ENCODE measurements at places on chromosomes 7 and 10.

- no peak for DNase-seq
Observed at GRCh38 chr10:121433965-121434364, 164.3 kb downstream of the FGFR2 start.

GRCh38 chr7:101677797-101678479 lies 48.8 kb upstream of the MYL10 start:
- no peak for DNase-seq

DNA sequence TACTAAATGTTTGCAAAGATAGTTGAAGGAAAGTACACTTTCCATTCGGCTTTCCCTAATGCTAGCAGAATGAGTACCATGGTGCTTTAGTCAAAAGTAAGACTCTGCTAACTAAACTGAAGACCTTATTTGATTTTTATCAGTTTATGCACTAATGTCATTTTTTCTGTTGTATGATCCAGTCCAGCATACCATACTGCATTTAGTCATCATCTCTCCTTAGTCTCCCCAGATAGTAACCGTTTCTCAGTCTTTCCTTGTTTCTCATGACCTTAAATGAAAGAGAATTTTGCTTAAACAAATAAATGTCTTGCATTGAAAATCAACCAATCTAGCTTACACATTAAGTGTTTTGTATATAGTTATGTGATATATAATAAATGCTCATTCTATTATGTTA lies 529.5 kb upstream of the SEMA3D start:
- no peak for DNase-seq

GRCh38 chr10:92822060-92822634 lies 26.2 kb upstream of the EXOC6 start:
- DNase-seq: no peak

DNA sequence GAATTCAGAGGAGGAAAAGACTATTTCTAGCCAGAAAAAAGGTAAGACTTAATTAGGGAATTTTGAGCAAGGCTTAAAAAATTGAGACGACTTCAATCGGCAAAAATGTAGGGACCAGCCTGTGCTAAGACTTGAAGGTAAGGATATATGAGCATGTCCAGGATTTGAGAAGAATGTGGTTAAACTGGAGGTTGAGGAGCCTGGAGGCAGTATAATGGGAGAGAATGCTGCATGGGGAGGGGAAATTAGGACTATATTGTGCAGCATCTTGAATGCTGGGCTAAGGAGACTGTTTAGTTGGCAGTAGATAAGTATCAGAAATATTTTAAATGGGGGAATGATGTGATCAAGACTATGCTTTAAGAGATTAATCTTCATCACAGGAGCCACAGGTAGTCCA lies 53.1 kb upstream of the PCGF5 start:
- no peak for DNase-seq

DNA sequence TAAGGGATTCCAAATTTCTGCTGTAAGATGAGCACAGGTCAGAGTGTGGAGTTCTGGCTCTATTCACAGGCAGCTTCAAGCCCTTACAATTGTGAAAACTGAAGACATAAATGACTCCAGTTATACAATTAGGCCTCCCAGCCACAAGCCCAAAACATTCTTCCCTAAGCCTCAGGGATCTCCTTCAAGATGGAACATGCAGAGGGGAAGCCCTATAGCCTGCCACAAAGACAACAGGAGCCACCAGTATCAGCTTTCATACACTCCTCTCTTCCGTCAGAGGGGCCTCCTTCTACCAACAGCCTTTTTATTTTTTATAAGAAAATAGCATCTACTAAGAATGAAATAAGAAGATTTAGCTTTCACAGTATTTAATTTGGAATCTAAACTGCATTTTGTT lies 46.5 kb downstream of the DLD start:
- DNase-seq: no peak

DNA sequence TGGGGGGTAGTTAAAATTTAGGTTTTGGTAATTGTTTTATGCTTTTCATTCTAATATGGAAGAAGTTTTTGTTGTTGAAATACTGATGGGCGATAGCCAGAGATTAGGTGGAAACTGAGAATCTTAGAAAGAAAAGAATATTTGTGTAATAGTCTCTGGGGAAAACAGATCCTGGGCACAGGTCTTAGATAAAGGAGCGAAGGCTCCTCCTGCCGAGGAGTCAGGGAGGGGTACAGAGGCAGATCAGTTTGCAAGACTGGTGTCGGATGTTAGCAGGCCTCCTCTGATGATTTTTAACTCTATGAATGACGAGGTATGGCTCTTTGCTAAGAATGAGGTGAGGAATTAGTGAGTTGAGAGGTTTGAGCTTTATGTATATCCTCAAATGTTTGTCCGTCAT lies 339.7 kb downstream of the HGF start:
- no peak for DNase-seq

DNA sequence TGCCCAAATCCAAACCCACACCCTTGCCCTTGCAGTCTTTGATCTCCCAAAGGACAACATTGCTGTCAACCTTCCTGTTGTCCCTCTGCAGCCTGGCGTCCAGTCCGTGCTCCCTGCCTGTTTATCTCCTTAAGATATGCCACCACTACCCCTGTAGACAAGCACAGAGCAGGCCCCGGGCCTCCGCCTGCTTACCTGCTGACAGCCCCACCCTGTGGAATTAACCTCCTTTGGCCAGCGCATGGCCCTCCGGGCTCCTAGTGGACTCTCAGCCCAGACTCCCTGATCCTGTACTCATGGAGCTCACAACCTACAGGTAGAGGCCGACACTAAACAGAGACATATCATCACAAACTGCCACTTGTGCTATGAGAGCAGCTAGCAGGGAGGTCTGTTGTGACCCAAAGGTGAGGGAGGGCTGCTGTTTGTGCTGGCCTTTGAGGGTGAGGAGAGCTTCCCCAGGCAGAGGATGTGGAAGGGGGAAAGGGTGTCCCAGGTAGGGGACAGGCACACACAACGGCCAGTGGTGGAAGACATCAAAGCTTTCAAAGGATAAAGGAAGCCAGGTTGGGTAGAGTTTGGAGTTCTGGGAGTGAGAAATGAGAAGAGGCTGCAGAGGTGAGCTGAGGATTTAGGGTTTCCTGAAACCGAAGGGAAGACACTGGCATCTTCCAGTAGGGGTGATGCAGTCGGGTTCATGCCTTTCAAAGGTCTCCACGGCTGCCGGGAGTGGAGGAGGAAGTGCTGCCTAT lies 174.5 kb upstream of the ZMIZ1 start:
- DNase-seq: no peak

- DNase-seq: peak; percentile 72
Observed at GRCh38 chr10:14039968-14040668, 290.6 kb downstream of the FRMD4A start.

DNA sequence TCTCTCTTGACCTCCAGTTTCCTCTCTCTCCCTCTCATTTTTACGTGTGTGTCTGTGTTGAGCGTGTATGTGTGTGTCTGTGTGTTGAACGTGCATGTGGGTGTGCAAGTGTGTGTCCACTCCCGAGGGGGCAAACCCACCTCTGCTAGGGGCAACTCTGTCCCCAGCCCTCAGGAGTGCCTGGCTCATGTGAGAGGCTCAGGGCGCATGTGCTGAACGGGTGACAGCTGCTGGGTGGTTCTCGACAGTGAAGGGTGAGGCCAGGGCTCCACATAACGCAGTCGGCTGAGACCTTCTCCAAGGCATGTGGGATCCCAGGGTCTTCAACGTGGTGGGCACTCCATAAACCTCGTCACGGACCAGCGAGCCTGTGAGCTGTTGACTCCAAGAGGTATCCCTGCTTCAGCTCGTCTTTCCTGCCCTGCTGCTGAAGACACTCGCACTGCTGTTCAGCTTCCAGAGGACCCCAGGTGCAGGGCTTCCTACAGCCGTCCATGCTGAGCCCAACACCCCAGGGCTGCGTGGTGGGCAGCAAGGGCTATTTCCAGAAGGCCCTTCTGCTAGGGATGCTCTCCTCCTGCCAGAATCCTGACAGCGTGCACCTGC lies 361.6 kb upstream of the SHH start:
- DNase-seq: no peak

DNA sequence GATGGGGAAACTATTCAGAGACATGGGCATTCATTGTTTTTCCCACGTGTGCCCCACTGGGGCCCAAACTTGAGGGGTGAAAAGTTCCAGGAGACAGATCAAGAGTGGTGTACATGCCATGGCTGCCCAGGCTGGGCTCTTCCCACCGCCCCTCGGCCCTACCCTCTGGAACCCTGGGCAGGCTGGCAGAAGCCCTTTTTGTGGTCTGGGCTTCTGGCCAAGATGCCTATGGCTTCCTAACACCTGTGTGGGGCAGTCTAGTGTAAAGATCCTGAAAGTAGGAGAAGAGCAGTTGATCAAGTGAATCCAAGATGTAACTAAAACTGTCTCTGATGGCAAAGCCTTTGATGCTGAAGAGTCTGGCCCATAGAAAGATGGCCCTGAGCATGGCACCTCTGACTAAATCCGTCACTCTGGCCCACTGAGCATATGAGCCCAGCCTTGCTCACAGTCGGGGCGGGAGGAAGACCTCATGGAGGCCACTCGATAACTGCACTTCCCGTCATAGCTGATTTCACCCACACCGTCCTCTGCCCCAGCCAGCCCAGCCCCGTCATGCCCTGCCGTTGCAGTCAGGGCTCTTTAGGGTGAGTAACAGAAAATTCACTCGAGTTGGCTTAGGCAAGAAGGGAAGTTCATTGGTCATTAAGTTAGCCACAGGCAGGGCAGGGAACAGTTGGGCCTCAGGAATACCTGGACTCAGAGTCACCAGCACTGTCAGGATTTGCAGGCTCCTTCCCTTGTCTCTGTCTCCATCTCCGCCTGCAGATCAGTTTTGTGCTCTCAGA lies 37.9 kb upstream of the MTPAP start:
- DNase-seq: no peak

- no peak for DNase-seq
Observed at GRCh38 chr10:7546385-7546967, 120.3 kb downstream of the ITIH5 start.

DNA sequence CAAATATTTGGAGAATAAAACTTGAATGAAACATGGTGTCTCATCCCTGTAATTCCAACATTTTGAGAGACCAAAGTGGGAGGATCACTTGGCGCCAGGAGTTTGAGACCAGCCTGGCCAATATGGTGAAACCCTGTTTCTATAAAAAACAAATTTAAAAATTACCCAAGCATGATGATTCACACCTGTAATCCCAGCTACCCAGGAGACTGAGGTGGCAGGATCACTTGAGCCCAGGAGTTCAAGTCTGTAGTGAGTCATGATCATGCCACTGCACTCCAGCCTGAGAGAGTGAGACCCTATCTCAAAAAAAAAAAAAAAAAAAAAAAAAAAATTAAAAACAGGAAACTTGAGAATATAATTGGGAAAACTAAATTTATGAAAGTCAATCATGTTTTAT lies 481.1 kb downstream of the SEMA3D start:
- no peak for DNase-seq

- no peak for DNase-seq
Observed at GRCh38 chr7:140641524-140642195, 1.0 kb upstream of the DENND2A start.

DNA sequence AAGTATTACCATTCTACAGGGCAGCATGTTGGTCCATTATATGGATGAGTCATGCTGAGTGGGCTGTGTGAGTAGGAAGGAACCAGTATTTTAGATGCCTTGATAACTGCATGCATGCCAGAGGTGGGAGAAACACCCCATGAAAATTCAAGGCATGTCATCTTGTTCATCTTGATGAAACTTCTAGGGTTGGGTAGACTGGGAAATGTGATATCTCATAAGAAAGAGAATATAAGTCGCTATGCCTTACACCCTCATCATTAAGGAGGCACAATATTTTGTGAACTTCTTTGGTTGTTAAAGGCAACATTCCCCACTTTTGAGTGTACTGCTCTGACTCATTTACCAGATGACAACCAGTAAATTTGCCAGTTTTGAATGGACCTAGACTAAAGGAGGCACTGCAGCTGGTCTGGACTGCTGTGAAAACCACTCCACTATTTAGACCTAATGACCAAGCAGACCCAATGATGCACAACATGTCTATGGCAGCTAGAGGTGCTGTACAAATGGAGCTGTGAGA lies 48.0 kb downstream of the ZNF365 start:
- peak; percentile 68 for DNase-seq

- DNase-seq: no peak
Observed at GRCh38 chr7:55838595-55838994, 24.0 kb downstream of the SEPTIN14 start.

DNA sequence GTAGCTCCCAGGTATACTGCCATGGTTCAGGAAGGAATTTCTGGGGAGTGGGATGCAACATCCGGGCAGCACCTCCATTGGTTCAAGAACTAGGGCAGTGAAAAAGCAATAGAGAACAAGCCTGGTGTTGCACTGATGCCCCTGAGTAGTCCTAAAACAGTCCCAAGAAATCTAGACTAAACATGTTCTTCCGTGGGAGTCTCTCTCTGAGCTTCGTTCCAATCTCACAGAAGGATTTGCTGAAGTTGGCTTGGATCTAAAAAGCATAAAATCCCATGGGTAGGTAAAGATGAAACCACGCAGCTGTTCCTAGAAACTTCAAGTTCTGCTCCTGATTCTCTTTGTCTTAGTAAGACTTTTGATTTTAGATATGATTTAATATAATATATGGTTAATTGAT lies 154.5 kb downstream of the PLXDC2 start:
- DNase-seq: no peak

DNA sequence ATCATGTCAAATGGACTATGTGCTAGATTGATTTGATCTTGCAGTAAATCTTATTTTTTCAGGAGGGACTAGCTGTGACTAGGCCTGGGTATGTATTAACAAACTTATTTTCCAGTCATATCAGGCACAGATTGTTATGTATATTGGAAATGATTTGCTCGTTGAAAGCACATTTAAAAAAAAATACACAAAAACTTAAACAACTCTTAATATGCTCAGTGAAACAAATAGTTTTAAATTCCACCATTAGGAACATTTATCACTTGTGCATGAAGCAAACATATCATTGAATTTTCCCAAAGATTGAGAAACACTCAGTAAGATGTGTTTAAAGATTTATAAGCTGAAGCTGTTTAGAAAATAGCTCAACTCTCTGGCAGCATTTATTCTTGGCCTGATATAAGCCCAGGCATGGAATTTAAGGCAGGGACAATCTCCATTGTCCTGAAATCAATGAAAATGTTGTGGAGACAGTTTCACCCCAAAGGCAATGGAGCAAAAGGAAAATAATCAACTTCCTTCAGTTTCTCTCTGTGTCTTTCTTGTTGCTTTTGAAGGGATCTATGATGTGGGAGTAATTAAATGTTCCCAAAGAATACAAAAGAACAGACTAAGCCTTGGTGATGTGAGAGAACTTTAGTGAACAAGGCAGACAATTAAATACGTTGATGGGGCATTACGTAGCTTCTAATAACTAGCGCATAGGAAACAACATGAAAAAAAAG lies 250.3 kb downstream of the GPR37 start:
- no peak for DNase-seq

GRCh38 chr10:80397014-80397413 lies 11.3 kb upstream of the PRXL2A start:
- DNase-seq: no peak

GRCh38 chr7:145624618-145625017 lies 492.0 kb upstream of the CNTNAP2 start:
- DNase-seq: no peak

- peak; percentile 68 for DNase-seq
Observed at GRCh38 chr10:122854648-122855047, 9.0 kb upstream of the CUZD1 start.

GRCh38 chr10:8840356-8840755 lies 785.9 kb downstream of the GATA3 start:
- DNase-seq: no peak

GRCh38 chr10:129440247-129440646 lies 26.8 kb upstream of the MGMT start:
- DNase-seq: no peak

- DNase-seq: peak; percentile 75
Observed at GRCh38 chr7:27066148-27066547, 29.7 kb downstream of the HOXA1 start.

Data from GM04504 (cell line).